Cerebellar cortex (tissue), 1 donor: ENCODE measurements at places on chromosomes 2 and 18.
A peak's percentile ranks its signal among the peaks of the same experiment; 100 is the strongest.

GRCh38 chr18:70420146-70420898 lies 131.5 kb downstream of the SOCS6 start:
- peak; percentile 42 for DNase-seq

DNA sequence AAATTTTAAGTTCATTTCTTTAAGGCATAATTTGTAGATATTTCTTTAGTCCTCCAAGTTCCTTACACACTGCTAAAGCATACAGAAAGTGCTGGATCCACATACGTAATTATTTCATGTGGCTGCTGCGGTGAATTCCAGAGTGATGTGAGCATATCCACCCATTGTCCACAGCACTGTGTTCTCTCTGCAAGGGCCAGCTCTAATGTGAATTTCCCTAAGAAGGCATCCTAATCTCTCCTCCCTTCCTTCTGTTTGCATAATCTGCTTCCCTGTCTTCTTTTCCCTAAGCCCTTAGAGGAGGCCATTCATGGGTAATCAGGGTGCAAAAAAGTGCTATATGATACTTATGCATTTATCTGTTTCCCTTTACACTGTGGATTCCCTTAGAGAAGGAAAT lies 57.2 kb downstream of the COBLL1 start:
- no peak for DNase-seq

DNA sequence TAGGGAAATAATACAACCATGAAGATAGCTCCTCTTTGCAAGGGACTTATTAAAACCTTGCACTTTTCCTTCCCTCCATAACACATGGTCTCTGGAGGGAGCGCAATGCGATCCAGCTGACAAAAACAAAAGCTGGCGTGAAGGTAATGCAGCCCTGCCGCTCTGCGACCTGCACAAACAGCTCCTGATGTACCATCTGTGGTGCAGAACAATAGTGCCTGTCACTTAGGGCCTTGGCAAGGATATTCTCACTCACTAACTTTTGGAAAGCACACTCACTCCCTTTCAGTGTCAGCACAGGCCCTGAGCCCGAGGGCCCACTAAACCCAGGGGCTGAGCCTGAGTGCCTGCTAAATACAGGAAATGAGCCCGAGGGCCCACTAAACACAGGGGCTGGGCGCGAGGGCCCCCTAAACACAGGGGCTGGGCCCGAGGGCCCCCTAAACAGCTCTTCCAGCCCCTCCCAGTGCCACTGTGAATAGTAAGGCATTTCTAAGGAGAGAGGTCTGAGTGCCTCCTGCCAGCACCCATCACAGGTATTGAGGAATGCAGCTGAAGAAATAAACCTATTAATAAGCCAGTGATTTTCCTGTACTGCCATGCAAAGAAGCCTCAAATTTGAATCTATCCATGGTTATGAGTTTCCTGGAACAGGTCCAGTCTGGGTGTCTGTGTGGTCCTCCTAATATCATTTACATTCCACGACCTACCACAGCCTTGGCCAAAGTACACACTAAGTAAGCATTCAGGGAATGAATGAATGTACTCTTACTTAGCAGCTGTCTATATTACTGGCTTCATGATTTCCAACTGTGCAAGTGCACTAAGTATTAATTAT lies 9.3 kb downstream of the L3MBTL4 start:
- DNase-seq = no peak

DNA sequence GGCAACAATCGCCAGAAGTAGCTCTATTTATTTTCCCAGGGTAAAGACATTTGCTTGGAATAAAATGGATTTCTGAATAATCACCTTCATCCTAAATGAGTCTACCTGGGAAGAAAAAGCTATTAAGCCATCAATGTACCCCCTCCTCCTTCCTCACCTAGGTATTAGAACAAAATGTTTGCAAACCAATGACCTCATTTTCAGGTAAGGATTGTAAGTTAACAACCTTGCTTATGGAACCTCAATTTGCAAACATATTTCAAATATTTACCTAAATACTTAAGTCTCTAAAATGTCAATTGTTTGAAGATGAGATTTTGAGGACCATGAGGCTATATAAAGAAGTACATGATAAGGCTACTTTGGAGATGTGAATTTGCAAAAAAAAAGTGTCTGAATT lies 43.9 kb downstream of the CAVIN2 start:
- no peak for DNase-seq

DNA sequence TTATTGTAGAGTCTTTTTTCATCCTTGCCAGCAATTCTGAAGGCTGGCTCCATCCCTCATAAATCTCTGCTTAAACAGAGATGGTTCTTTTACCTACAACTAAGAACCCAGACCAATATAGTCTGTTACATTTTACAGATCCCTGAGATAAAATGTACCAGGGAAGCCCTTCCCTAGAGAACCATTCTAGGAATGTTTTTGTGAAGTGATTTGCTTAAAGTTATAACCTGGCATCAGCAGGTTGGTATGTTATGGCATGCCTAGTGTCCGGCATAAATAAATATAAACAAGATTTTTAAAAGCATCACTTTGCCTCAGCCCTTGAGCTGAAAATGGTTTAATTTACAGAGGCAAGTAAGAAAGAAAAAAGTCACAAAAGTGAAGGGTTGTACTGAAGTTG lies 18.5 kb upstream of the NPAS2 start:
- no peak for DNase-seq

GRCh38 chr2:46690825-46691224 lies 211.5 kb downstream of the TMEM247 start:
- no peak for DNase-seq
